ENCODE measurements at places on chromosomes 3 and 15.
A peak's percentile ranks its signal among the peaks of the same experiment; 100 is the strongest.

DNA sequence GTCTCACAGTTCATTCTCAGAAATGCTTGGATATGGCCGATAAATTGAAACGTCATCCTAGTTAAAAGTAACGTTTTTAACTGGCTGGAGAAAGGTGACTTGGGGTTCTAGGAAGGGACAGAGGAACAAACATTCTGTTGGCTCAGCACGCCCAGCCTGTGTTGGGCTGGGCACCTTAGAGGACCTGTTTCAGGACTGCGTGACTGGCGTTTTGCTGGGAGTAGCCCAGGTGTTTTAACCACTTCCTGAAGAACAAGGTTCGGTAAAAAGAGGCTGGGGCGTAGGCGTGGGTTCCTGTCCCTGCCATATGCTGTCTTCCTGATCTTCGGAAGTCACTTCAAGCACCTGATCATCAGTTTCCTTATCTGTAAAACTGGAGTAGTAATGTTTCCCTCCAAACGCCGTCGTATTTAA is 1.1 kb upstream of the TLNRD1 start:
- no peak for DNase-seq

GRCh38 chr15:20345401-20345958 is 196.1 kb downstream of the GOLGA6L6 start:
- no peak for DNase-seq

- peak; percentile 62 for DNase-seq
These were observed 319.9 kb upstream of the ICE2 start for GRCh38 chr15:60798821-60799220.

GRCh38 chr3:37210230-37210629 is 35.8 kb upstream of the LRRFIP2 start:
- DNase-seq: peak; percentile 42

- no peak for DNase-seq
These were observed 42.4 kb upstream of the CMTM8 start for GRCh38 chr3:32195995-32196540.
